ENCODE measurements at places on chromosomes 1 and 21. TPM values are rescaled to one million over a fixed set of nuclear protein-coding genes. Genes with fewer than 3 reads are reported as not detected.

PLA2G2C gene
- not detected for total RNA-seq

PRELP gene
- 0.06 TPM for total RNA-seq

- DNase-seq: peak; percentile 19
Measured at GRCh38 chr1:234531151-234531635, 52.2 kb upstream of the TARBP1 start.

- DNase-seq: no peak
Measured at GRCh38 chr1:53601867-53602775, 136.8 kb downstream of the GLIS1 start.

GRCh38 chr1:75092141-75092540 lies 42.0 kb upstream of the LHX8 start:
- no peak for DNase-seq

- no peak for DNase-seq
Measured at GRCh38 chr1:26946270-26946669, 14.0 kb downstream of the KDF1 start.

HMCN1 gene
- under 0.01 TPM for total RNA-seq

- peak; percentile 46 for DNase-seq
Measured at GRCh38 chr1:91997607-91998195, 32.1 kb upstream of the EPHX4 start.

DNA sequence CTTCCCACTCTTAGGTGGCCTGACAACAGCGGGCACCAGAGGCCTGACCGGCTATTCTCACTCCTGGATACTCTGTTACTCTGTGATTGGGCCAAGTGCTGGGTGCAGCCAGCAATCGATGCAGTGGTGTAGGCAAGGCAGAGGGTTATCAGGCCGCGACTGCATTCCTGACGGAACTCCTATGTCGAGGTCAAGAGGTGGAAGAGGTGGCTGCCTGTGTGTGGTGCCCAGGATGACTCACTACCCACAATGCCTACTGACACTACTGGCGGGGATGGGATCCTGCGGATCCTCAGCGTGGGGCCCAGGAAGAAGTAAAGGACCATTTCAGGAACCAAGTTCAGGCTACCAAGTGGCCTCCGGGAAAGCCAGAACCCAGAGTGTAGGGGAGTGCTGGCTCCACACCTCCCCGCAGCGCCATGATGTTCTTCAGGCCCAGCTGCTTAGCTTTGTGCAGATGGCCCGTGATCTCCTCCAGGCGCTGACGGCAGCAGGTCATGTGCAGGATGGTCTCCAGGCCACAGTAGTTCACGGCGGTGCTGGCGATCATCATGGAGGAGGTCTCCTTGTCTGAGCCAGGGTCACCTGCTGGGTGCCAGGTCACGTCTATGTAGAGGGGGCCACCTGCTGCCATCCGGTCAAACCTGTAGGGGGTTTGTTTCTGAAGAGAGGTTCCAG lies 4.9 kb downstream of the MTHFR start:
- DNase-seq: no peak

DNA sequence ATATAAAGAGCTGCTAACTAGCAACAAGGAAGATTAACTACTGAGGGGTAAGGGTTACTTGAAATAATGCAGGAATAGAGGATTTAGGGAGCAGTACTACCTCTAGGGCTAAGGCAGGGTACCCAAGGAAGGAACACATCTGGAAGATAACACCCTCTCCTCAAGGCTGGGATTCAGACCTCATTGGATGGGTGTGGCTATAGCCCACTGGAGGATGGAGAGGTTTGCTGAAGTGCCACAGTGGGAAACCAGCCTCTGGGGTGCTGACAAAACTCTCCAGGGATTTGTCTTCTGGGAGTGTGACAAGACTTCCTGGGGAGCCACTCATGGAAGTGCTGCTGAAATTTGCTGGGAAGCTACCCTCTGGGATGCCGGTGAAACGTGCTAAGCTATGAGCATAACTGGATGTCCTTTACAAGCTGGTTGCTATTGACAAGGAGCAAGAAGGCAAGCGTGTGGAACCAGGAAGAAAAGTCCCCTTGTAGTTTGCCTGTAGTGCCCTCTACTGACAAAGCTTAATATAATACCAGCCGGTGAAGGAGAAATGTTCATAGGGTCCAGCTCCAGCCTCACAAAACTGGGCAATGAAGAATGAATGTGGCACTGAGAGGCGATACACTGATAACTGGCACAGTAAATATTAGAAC lies 122.8 kb upstream of the USP24 start:
- DNase-seq: peak; percentile 73

GRCh38 chr1:45200906-45201500 lies 5.4 kb downstream of the ZSWIM5 start:
- no peak for DNase-seq

DNA sequence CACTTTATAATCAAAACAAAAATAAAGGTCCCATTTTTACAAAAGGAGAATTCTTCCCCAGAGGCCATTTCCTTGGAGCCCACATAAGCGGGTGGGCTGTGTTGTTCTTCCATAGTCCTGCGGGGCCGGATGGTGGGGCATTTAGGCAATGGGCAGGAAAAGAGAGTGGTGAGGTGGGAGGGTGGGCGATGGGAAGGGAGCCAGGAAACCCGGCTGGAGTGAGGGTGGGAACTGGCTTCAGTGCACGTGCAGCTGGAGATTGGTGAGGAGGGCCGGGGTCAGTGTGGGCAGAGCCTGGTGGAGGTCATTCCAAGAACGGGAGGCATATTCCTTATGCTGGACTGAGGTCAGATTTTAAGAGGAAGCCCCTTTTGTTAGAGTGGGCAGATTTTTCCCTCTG lies 13.6 kb downstream of the NENF start:
- no peak for DNase-seq

DNA sequence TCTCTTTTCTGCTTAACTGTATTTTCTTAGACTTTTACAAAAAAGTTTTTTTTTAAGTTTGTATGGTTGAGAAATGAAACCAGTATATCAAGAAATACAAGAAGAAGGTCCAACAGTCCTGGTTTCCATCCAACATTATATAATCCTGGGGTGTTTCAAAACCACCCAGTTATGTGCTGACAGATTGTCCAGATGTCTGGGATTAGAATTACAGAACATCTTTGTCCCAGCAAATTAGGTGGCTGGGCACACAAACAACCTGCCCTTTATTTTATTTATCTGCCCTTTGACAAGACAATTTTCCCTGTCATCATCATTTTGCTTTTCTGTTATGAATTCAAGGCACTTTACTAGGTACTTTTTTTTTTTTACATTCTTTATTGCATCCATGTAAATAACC lies 622.1 kb downstream of the PLPP3 start:
- no peak for DNase-seq
